ENCODE measurements at places on chromosomes 16 and 17. TPM values are rescaled to one million over a fixed set of nuclear protein-coding genes. Genes with fewer than 3 reads are reported as not detected.

GRCh38 chr17:29659155-29659554 is 36.4 kb upstream of the CORO6 start:
- DNase-seq: no peak

DNA sequence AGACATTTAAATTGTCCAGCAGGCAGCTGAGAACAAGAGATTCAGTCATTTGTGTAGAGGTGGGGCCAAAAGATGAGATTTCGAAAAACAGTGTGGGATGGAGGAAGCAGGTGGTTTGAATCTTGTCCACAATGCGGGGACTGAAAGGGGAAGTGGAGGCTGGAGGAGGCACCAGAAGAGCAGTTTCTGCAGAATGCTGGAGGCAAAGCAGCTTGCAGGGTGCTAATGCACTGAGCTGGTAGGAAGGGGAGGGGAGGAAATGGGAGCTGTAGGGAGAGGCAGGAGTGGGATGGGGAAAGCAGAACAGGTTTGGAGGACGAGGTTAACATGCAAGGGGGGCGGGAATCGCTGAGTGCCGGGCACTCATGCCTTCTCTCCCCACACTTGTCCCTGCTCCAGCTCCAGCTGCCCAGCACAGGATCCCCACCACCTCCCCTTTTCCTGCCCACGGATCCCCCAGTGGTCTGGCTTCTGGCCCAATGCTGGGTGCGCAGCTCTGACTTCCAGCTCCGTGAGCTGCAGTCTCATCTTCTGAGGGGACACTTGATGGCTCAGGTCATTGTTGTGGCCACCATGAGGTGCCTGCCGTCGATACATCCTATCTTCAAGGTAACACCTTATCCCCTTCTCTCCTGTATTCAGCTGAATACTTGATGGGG is 9.4 kb downstream of the C17orf100 start:
- no peak for DNase-seq

DNA sequence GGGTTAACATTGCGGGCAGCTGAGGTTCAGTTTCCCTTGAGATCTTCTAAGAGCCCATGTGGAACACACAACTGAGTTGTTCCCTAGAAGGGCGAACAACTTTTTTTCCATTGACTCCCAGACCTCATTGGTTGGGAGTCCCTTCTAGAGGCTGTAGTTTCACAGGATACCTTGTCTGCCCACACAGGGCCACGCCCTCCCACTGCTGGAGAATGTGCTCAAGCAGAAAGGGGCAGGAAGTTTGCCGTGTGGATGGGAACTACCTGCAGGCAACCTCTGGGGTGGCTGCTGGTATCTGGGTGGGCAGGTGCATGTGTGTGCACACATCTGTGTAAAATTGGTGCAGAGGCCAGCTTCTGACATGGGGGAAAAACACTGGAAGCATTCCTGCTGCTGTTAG is 178.8 kb upstream of the PSMD7 start:
- no peak for DNase-seq

DNA sequence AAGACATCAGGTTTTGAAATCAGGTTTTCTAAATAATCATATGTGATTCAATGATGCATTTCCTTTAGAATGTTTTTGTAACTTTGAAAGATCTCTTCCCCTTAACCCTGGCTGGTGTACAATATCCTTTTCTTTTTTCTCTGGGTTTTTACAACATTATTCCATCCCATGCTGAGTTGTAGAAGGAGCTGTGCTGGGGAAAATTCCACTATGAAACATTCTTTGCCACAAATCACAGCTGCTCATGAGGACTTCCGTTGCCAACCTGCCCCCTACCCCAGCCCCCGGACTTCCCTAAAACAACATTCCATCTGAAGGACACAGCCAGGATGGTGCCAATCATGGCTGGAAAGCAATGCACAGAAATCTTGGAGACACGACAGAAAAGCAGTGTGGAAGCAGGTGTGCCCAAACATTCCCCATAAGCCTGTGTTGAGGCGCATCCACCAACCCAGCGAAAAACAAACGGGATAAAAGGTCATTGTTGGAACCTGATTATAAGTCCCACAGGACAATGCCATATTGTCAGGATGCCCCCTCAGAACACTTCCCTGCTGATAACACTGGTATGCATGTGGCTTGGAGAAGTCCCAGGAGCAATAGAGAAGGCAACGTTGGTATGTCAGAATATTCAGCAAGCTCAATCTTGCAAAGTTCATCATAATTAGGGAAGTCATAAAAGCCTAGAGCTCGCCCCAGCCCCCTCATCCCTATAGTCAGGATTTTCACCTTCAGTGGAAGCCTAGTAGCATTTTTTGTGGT is 475.0 kb downstream of the HS3ST3B1 start:
- no peak for DNase-seq

DNA sequence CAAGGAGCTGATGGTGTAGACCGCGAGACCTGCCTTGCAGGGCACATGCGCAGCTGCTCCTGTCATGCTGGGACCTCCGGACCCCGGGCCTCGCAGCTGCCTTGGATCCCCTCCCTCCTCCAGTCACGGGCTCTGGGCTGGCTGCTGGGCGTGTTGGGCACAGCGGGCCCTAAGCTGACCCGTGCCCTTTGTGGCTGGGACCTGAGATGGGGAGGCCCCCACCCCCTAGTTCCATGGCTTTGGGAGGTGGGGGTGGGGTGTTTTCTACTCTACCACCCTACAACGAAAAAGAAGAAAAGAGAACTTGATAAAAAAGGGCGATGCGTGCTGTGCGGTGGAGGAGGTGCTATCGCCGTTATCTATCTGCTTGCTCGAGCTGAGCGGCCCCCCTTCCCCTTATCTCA is 14.5 kb downstream of the ZFPM1 start:
- DNase-seq: no peak

DNA sequence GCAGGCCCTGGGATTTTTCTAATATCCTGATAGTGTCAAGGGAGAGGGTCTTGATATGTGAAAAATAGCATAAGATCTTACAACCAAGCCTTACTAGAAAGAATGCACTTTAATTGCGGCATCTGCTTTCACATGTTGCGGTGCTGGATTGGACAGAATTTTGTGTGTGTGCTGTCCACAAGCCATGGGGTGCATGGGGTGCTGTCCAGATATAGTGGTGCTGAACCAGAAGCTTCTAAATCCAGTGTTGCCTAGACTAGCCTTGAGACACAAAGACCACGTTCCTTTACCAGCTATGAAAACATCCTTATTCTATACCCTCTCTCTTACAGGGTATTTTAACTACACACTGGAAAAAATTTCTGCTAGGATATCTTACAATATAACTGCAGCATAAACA is 244.0 kb downstream of the TMEM114 start:
- no peak for DNase-seq

- no peak for DNase-seq
These were observed 14.1 kb downstream of the CYGB start for GRCh38 chr17:76523084-76524037.

Gene ZNF423
- total RNA-seq: 14.0 TPM

GRCh38 chr16:67304020-67304419 is 22.5 kb downstream of the KCTD19 start:
- DNase-seq: no peak

GRCh38 chr16:67959536-67960329 is 8.7 kb downstream of the SLC12A4 start:
- DNase-seq: no peak

Gene SLC52A1
- total RNA-seq: 0.58 TPM

Gene KRT39
- not detected for total RNA-seq

GRCh38 chr16:27175888-27176287 is 27.4 kb upstream of the KDM8 start:
- DNase-seq: no peak

Gene EFCAB13
- total RNA-seq: 25.0 TPM

Gene MRPS23
- total RNA-seq: 17.3 TPM

DNA sequence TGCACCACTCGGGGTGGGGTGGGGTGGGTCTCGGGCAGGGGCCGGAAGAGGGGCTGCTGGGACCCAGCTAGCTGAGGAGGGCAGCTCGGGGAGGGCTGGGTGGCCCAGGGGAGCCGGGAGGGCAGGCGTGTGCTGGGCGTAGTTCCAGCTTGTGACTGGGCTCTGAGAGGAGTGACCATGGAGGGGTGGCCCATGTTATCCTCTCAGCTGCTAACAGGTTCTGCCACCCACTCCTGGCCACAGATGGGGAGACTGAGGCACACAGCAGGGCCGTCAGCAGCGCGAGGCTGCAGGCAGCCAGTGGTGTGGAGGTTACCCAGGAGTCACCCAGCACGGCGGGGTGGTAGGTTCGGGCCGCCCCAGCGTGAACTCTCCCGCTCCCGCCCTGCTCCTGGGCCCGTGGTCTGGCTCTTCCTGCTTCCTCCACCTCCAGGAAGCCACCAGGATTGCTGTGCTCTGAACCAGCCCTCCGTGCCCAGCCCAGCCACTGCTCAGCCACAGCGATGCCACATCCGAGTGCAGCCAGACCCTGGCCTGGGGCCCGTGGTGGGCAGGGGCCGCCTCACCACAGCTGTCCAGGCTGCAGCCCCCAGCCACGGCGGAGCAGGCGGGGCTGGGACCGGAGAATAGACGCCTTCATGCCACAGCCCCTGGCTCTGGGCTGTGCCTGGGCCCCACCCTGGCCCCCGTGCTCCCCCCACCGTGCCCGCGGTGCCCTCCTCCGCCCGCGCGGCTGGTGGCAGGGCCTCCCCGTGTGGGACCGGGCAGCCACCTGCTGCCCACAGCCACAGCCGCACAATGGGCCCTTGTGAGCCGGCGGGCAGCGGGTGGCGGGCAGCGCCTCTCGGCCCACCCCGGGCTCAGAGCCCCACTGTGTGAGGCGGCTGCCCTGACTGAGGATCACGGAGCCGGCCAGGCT is 26.3 kb upstream of the SSTR5 start:
- DNase-seq: no peak

Gene PRR35
- not detected for total RNA-seq

DNA sequence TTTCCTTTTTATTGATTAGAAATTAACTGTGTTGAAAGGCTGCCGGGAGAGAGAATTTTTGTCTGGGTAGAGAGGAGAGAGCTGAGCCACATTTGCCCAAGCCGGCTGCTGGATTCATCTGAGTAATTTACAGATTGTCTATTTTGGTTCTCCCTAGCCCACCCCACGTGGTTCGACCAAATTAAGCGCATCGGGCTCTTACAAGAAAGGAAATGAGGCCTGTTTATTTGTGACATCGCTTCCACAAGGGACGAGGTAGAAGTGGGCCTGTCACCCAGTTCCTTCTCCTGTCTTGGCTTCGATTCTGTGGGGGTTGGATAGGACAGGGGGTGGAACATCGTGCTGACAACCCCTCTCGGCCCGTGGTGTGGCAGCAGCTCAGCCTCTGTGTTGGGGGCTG is 42.9 kb downstream of the SYT17 start:
- no peak for DNase-seq

Gene SLC4A1
- total RNA-seq: 6.7 TPM

DNA sequence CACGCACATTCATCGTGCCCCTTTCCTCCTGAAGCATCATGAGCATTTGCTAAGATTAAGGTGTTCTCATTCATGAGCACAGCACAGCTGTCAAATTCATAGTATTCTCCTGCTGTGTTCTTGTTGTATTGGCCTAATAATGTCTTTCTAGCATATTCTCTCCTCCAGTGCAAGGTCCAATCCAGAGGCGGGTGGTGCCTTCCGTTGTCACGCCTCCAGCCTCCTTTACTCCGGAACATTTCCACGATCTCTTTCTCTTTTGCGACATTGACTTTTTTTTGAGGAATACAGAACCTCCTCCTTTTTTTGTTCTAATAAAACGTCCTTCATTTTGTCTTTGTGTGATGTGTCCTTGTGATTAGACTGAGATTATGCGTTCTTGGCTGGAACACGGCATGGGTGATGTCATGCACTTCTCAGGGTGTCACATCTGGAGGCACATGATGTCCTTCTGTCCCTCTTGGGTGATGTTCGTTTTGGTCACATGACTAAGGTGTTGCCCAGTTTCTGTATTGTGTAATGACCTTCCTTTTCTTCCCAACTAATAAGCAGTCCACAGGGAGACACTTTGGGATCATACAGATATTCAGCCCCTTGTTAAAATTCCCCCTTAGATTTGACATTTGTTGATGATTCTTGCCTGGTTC is 66.3 kb downstream of the CLEC16A start:
- DNase-seq: no peak

- no peak for DNase-seq
These were observed 12.5 kb downstream of the CDH13 start for GRCh38 chr16:82639263-82639662.

DNA sequence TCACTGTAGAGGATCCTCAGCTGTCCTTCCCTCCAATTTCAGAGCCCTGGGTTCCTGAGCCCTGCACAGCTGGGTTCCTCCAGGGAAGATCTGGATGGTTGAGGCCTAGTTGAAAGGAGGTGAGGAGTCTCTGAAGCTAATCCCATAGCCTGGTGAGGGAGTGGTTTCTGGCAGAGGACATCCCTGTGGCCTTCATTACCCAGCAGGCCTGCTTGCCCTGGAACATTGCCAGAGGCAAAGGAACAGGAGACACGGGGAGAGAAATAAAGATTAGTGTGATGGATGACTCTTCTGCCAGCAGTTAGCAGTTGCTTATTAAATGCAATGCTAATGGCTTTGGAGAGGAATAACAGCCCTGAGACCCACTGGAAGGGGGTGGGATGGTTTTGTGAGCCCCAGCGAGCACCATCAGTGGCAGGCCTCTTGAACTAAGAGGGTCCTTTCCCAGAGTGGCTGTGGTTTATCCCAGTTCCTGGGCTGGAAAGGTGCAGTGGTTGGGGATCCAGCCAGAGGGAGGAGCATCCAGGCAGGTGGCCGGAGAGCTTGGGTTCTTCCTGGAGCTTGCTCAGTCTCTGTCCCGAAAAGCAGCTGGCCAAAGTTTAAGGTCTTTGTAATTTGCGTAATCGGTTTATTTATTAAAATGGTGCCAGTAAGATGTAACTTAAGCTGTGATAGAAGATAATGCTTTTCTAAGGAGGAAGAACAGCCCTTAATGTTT is 209.7 kb downstream of the CCDC182 start:
- DNase-seq: no peak

- no peak for DNase-seq
These were observed 2.0 kb downstream of the CBX4 start for GRCh38 chr17:79836972-79837887.
